ENCODE measurements at places on chromosomes 1 and 21.

- DNase-seq, result peak; percentile 97
Observed at GRCh38 chr1:27489973-27490741, at the start of gene WASF2. Gene WASF2 (minus strand): TSS chr1:27490167. CDS start chr1:27428890, 61,277 bp downstream.

DNA sequence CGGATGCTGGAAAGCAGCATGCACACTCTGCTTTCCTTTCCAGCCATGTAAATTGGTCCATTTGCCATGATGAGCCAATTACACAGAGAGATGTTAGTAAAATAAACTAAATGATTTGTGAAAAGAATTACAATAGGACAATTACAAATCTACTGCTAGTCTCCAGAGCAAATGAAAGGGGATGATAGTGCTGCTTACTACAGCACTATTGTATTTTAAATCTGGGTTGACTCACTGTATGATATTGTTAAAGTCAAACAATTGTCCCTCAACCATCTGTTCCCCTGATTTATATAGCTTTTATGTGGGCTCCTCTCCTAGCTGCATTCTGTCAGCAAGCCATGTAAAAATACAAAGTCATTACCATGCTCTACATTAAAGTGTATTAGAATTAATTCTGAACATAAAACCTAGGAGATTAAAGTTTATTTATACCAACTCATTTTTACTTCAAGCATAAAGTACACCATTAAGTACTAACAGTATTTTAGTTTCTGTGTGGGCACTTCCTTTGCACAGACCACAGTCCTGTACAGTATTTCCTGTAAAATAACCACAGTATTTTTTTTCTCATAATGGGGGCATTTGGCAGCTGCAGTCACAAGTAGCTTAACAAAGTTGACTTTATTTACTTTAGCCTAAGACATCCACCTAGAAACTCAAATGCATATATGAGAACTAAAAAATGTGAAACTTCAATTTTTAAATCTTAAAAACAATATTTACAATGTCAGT, 135.8 kb downstream of the VAV3 start:
- DNase-seq, result no peak

DNA sequence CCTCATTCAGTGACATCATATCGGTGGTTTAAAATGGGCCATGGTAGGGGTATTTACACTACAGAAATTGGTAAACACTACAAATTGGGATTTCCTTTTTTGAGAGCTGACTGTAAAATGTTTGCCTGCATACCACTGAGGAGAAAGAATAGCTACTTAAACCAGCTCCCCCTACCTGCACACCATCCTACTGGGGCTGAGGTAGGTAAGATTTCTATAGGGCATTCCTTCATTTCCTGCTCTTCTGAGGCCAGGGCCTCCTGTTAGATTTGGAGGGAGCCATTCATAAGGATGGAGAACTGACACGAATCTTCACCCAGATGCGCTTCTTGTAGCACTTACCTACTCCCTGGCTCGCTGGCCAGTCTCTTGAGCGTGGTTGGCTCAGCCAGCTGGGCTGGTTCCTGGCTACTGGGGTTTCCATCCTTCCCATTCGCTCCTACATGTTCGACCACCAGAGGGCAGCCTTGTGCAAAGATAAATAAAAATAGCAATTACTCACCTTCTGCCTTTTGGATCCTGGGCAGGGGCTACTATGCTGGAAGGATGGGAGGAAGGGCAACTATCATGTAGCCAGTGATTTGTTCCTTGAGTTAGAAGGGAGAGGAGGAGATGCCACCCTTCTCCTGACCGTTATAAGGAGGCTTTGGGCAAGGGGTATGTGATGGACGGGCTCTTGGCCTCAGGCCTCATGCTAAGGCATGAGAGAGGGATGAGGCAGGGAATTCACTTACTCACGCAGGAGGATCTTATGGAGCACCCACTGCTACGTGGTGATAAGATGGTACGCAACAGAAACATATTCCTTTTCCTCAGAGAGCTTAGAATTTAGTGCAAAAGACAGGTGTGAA, 10.7 kb downstream of the OPTC start:
- DNase-seq, result peak; percentile 79

DNA sequence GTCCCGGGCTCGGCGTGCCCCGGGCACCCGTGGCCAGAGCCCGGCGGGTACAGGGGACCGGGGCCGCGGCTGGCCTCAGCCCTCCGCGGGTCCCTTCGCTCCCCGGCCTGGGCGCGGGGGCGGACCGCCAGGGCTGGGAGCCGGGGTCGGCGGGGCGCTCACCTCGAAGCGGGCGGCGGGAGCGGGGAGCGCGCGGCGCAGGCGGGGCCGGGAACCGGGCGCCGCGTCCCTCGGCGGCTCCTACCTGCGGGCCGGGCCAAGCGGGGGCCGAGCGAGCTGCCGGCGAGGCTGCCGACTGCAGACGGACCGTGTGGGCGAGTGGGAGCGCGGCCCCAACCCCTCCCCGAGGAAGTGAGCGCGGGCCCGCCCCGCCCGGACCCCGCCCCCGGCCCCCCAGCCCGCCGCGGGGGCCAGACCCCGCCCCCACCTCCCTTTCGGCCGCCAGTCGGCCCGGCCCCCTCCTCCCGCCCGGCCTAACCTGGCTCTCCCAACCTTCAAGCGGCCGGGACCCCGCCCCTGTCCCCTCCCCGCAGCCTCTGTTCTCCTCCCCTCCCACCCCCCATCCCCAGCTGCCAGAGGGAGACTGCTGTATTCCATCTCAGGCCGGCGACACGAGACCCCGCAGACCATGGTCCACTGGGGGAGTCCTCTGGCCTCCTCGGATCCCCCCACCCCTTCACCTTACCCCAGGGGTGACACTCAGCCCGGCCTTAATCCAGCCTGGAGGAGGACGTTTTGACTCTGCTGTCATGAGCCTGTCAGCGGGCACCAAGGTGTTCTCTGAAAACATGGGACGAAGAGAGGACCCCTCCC, at the start of gene FHL3:
Gene FHL3, minus strand, starts transcription at position 320 of the 813 bp plus-strand sequence. CDS start 6,102 bp downstream, outside the sequence.
- DNase-seq, result peak; percentile 40

- no peak for DNase-seq
Observed at GRCh38 chr1:7116001-7116400, 330.7 kb downstream of the CAMTA1 start.

DNA sequence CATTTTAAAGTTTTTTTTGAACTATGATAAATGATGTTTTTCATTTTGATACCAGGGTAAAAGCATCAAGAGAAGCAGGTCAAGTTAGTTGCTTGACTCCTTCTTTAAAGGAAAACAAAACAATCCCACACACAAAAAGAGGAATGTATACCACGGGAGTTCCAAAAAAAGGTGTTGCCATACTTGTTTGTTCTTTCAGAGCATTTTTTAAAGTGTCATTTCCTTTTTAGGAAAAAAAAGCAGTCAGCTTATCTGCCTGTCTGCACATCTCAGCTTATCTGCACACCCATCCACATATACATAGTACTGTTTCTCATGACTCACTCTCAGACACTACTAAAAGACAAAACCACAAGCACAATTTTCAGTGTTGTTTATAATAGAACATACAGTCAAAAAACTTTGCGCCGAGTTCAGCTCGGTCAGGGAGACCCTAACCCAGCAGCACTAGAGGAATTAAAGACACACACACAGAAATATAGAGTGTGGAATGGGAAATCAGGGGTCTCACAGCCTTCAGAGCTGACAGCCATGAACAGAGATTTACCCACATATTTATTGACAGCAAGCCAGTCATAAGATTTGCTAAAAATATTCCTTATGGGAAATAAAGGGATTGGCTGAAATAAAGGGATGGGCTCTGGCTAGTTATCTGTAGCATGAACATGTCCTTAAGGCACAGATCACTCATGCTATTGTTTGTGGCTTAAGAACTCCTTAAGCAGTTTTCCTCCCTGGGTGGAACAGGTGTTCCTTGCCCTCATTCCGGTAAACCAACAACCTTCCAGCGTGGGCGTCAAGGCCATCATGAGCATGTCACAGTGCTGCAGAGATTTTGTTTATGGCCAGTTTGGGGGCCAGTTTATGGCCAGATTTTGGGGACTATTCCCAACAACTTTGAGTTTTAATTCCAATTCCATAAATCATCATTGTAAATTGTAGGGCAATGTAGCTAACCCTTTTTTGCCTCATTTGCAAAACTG, 11.4 kb upstream of the MNDA start:
- DNase-seq, result no peak

- DNase-seq, result no peak
Observed at GRCh38 chr21:43645136-43645891, 14.0 kb downstream of the HSF2BP start.

GRCh38 chr1:113811156-113811887, 954 bp downstream of the RSBN1 start:
- DNase-seq, result peak; percentile 27

GRCh38 chr1:101371259-101371658, 134.4 kb downstream of the S1PR1 start:
- no peak for DNase-seq

All from NCI-H1105 treated with DMSO at 0.1 percent for 48 hours (cell line).